ENCODE measurements at places on chromosomes 11 and 22.

- DNase-seq, result no peak
Measured at GRCh38 chr11:34827228-34827627, 89.0 kb downstream of the APIP start.

DNA sequence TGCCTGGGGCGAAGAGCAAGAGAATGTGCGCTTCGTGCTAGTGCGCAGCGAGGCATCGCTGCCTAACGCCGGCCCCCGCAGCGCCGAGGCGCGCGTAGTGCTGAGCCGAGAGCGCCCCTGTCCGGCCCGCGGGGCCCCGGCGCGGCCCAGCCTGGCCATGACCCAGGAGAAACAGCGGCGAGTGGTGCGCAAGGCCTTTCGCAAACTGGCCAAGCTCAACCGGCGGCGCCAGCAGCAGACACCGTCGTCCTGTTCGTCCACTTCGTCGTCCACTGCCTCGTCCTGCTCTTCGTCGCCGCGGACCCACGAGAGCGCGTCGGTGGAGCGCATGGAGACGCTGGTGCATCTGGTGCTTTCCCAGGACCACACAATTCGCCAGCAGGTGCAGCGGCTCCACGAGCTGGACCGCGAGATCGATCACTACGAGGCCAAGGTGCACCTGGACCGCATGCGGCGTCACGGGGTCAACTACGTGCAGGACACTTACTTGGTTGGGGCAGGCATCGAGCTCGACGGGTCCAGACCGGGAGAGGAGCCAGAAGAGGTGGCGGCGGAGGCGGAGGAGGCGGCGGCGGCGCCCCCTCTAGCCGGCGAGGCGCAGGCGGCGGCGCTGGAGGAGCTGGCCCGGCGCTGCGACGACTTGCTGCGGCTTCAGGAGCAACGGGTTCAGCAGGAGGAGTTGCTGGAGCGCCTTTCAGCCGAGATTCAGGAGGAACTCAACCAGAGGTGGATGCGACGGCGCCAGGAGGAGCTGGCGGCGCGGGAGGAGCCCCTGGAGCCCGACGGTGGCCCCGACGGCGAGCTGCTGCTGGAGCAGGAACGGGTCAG, 1.0 kb downstream of the RASSF10 start:
- DNase-seq, result peak; percentile 25

- no peak for DNase-seq
Measured at GRCh38 chr11:99960536-99960935, 726.6 kb upstream of the ARHGAP42 start.

DNA sequence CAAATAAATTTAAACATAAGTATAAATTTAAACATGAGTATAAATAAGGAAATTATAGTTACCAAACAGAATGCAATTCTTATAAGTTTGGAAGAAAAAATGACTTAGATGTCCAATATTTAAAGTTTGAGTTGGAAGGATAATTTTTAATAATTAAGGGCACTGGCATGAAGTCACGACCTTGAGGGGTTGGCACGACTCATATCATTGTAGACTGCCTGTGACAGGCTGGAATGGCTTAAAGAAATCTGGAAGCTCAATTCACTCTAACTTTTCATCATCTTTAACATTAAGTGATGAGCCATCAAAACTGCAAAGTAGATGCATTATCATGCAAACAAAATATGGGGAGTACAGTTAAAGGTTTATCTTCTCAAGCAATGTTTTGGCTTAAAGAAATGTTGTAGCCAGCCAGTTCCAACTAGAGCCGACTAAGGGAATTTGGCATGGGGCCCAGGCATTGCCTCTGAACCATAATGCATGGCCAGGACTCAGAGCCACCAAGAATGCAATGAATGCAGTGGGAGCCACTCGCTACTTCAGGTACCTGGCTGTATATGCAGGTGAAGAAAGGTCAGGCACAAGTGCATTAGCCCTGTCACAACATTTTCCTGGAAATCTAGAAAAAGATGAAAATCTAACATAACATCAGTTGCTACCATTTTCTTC, 33.4 kb downstream of the PGR start:
- DNase-seq, result no peak

DNA sequence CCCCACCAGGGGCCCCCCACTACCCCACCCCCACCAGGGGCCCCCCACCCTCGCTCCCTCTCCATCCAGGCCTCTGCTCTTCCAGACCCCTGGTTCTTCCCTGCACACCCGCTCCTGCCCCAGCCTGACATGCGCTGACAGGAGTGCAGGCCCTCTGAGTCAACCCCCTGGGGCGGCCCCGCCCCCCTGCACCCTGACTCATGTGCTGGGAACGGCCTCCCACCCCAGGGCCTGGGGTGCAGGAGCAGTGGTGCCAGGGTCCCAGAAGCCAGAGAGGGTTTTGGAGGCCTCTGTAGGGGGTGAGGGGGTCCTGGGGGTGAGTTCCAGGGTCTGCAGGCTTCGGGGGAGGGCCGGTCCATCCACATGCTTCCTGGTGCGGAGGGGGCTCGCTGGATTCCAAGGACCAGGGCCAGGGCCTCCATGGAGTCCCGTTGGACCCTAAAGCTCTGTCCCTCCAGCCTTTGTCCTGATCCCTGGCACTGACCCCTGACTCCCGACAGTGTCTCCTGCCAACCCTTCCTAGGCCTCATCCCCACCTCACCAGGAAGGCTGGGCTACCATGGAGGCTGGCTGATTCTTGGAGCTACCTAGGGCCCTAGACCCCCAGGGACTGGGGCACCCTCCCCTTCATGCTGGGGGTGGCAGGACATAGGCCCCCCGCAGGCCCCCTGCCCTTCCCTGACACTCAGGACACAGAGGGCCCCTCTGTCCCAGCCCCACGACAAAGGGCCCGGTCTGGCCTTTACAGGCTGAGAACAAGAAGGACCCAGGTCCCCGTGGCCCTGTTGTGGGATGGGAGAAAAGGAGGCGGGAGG, 583 bp upstream of the PKP3 start:
- DNase-seq, result no peak

DNA sequence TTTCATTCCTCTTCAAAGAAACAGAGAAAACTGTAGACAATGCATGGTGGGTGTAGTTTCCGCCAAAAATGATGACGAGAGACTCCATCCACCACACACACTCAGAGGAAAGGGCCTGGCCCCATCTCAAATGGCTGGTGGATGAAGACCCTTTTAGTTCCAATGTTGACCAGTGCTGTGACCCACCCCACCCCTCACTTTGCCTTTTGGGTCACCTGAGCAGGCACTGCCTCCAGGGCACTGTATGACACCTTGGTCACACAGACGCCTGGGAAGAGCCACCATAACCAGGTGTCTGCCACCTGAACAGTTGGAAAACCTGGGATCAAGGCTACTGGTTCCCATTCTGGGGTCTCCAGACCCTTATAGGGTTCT, 121.3 kb downstream of the MPPED1 start:
- no peak for DNase-seq

- no peak for DNase-seq
Measured at GRCh38 chr11:43830928-43831440, 49.6 kb upstream of the ALKBH3 start.

GRCh38 chr11:128937480-128937879, 5.2 kb downstream of the TP53AIP1 start:
- no peak for DNase-seq

GRCh38 chr22:23178512-23179254, 1.6 kb upstream of the BCR start:
- DNase-seq, result peak; percentile 78

GRCh38 chr11:42778193-42778592, 533.6 kb upstream of the API5 start:
- DNase-seq, result peak; percentile 37

DNA sequence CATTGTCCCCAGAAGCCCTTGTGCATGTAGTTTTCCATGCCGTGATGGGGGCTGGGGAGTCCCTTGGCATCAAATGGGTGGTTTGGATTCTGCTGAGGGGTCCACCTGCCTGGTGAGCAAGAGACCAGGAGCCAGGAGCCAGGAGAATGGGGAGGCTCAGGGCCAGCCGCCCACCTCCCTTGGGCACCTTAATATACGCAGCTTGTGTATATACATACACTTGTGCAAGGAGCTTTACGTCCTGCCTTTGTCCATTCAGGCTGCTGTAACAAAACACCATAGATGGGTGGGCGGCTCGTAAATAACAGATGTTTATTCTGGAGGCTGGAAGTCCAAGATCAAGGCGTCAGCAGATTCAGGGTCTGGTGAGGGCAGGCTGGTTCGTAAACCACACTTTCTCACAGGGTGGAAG, 62.5 kb downstream of the SMIM38 start:
- no peak for DNase-seq

DNA sequence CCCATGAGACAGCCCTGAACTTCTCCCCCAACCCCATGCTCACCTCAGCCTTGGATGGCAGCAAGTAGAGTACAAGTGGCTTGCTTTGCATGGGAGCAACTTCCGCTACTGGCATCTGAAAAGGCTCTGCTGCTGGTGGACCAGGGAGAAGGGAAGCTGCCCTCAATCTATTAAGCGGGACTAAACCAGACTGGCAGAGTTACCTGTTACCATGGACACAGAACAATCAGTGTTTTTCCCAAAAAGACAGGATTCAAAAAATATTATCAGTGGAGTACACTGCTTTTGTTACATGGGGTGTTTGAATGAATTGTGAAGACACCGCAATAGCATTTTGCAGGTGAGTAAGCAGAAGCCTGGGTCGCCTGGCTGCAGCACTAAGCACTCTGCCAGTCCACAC, 631.4 kb upstream of the B3GAT1 start:
- DNase-seq, result no peak

GRCh38 chr22:35950262-35950661, 78.4 kb downstream of the RBFOX2 start:
- DNase-seq, result no peak

- DNase-seq, result no peak
Measured at GRCh38 chr11:1297011-1297575, 12.3 kb downstream of the TOLLIP start.

DNA sequence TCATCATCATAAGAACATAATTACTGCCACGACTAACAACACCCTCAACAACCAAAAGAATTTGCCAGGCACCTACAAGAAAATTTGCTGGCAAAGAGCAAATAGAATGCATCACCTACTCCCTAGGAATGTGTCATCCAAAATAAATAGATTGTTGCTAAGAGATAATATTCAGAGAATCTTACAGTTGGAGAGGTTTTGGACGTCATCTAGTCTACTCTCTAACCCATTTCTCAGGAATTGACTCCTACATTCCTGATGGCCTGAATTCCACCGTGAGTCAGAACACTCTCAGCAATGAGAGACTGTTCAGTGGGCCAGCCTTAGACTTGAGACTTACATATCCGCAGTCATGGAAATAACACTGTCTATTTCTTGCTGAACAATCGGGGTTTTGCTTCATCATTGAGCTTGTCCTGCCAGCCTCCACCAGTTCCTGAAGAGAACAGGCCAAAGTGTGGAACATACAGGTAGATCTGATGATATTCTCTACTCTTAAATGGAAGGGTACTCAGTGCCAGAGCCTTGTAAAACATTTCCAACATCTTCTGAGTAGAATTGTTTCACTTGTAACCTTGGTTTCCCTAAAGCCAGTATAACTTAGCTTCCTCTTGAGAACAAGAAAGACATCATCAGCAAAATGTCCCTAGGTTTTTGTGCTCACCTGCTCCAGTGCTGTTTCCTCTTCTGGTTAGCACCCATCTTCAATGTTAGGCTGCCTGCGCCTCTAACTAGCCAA, 8.3 kb downstream of the KIRREL3 start:
- no peak for DNase-seq

- no peak for DNase-seq
Measured at GRCh38 chr22:49659924-49660315, 167.8 kb downstream of the BRD1 start.

DNA sequence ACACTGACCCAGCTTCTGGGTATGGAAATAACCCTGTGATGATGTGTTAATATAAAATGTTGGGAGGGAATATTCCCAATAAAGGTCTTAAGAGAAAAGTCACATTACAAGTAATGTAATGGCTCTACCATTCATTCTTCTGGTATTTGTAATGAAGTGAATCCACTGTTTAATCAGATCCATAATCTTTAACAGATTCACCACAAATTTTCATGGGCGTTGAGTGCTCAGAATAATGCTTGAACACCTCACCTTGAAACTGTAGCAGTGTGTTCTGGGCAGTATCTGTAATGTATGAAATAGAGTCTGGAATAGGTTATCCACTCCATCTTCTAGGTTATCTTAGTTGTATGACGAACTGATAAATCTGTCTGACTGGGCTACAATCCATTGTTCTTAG, 26.6 kb upstream of the CRTAM start:
- DNase-seq, result no peak

- DNase-seq, result no peak
Measured at GRCh38 chr11:58640386-58641023, 18.0 kb downstream of the CNTF start.

DNA sequence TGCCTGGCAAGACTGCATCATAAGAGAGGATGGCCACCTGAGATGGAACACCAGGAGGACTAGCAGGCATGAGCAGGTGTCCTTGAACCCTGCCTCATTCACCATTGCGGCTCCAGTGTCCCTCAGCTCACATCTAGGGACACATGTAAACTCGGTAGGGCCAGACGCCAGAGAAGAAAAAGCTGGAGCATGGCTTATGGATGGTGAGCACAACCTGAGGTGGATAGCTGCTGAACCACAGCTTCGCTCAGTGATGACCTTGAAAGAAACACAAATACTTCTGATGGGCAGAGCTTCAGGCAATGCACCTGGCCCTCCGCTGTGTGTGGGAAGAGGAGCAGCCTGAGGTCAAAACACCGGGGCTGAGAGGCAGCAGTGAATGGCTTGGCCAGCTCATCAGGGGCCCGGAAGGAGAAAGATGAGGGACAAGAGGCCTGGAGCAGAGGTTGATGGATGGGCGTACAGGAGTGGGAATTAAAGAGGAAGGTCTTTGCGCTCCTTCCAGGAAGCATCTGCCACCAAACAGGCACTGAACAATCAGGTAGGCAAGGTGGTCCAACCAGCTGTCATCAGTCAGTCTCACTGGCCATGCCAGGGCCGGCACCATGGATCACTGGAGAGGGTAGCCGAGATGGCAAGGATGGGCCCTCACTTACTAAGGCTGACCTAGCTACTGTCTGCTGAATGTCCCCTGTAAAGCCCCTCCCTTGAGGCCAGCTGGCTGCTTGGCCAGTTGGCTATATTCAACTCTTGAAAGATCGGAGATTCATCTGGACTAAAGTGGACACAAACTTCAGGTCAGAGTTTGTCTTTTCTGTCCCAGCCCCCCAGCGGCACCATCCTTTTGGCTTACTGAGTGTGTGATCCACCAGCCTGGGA, 89.7 kb downstream of the MYEOV start:
- no peak for DNase-seq

- peak; percentile 35 for DNase-seq
Measured at GRCh38 chr11:128776424-128777284, 82.8 kb downstream of the FLI1 start.

DNA sequence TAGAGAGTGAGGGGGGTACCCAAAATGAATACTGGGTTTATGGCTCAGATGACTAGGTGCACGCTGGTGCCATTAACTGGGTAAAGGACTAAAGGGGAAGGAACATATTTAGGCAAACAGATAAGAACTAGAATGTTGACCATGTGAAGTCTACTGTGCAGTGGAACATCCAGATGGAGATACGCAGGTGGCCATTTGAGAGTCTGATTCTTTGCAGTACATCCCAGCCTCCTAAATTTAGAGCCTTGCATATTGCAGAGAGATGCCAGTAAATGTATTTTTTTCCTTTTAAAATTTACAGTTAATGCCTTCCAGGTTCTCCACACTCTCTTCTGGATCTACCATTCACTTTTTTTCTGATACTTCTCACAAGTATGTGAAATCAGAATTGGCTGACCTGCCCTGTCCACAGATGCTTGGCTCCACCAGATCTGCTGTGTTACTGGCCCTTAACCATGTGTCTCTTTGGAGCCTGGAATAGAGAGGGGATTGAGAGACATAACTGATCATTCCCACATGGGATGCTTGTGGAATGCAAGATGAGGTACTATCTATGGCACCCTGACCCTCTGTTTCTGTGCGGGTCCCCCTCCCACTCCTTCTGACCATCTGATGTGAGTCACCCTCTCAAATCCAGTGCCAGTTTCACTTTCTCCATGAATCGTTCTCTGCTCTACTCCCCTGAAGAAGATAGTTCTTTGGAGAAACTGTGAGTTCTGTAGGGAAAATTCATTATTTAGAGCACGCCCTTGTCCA, 77.0 kb upstream of the NCAM1 start:
- no peak for DNase-seq

All from iPS DF 6.9 (cell line).